ENCODE measurements at places on chromosomes 2 and 18. TPM values are rescaled to one million over a fixed set of nuclear protein-coding genes. Genes with fewer than 3 reads are reported as not detected.

GRCh38 chr18:51668607-51669006 lies 471.1 kb upstream of the MEX3C start:
- DNase-seq: no peak
- no peak overlapping the region for H3K27ac ChIP-seq
- H3K36me3 ChIP-seq: no peaks in the 10 kb centered on the region
- H3K4me3 ChIP-seq: no peak overlapping the region
- H3K4me1 ChIP-seq: no peaks in the 10 kb centered on the region

DNA sequence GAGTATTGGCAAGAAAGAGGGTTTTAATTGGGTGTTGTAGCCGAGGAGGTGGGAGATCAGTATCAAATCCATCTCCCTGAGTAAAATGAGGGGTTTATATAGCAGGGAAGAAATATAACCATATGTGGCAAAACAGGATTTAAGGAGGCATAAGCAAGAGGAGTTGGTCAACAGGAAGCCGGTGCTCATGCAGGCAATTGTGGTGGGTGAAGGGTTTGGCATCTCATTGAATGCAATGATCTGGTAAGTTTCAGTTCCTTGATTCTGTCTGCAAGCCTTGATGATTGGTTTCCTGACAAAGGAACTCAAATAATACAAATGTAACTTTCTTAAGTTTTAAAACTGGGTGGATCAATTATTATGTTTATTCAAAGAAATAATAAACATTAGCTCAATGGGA lies 564.4 kb upstream of the LINC00305 start:
- no peak overlapping the region for H3K4me3 ChIP-seq
- no peaks in the 10 kb centered on the region for H3K4me1 ChIP-seq
- H3K27me3 ChIP-seq: no peaks in the 10 kb centered on the region

GRCh38 chr2:30366199-30366691 lies 80.8 kb upstream of the LCLAT1 start:
- no peaks in the 10 kb centered on the region for H3K27me3 ChIP-seq
- no peaks in the 10 kb centered on the region for H3K4me1 ChIP-seq
- DNase-seq: no peak

DNA sequence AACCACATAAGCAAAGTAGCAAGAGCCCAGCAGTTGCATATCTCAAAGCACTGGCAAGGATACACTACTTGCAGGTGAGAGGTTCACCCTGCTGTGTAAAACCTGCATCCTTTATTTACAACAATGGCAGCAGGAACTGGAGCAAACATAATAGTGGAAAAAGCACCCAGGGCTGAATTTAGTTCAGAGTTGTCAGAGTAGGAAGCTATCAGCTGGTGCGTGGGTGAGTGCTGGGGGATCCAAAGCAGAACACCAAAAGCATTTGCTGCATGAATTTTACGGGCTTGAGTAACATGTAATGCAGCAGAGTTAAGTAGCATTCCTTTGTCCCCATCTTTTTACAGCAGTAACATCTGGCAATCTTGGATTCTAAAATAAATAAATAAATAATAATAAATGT lies 73.5 kb upstream of the SRD5A2 start:
- H3K4me1 ChIP-seq: no peaks in the 10 kb centered on the region
- no peak overlapping the region for H3K27ac ChIP-seq
- H3K27me3 ChIP-seq: no peaks in the 10 kb centered on the region

GRCh38 chr2:150188800-150189199 lies 298.7 kb downstream of the RND3 start:
- no peak overlapping the region for H3K4me3 ChIP-seq
- H3K27me3 ChIP-seq: no peaks in the 10 kb centered on the region
- no peak for DNase-seq
- no peak overlapping the region for H3K27ac ChIP-seq
- no peaks in the 10 kb centered on the region for H3K36me3 ChIP-seq

Gene DSG1
- 0.19 TPM for polyA plus RNA-seq

Gene ANKAR
- 7.7 TPM for polyA plus RNA-seq

Gene CDK15
- polyA plus RNA-seq: 0.24 TPM

- H3K27me3 ChIP-seq: no peaks in the 10 kb centered on the region
- H3K36me3 ChIP-seq: no peaks in the 10 kb centered on the region
- no peak for DNase-seq
- no peaks in the 10 kb centered on the region for H3K4me1 ChIP-seq
Measured at GRCh38 chr18:27558388-27559155, 373.5 kb upstream of the CHST9 start.

GRCh38 chr2:28626891-28627421 lies 124.7 kb upstream of the PPP1CB start:
- no peaks in the 10 kb centered on the region for H3K27me3 ChIP-seq
- no peak for DNase-seq
- no peak overlapping the region for H3K27ac ChIP-seq
- H3K4me3 ChIP-seq: no peak overlapping the region
- H3K4me1 ChIP-seq: peaks cover 22% of the 10 kb centered on the region

Gene HOXD11
- polyA plus RNA-seq: not detected

- no peak overlapping the region for H3K27ac ChIP-seq
- no peaks in the 10 kb centered on the region for H3K4me1 ChIP-seq
- no peak overlapping the region for H3K4me3 ChIP-seq
- DNase-seq: no peak
- H3K27me3 ChIP-seq: no peaks in the 10 kb centered on the region
Measured at GRCh38 chr2:133414486-133415209, 153.6 kb downstream of the NCKAP5 start.

- DNase-seq: no peak
- H3K4me1 ChIP-seq: peaks cover 3% of the 10 kb centered on the region
- H3K27me3 ChIP-seq: no peaks in the 10 kb centered on the region
- no peak overlapping the region for H3K4me3 ChIP-seq
- H3K27ac ChIP-seq: no peak overlapping the region
- H3K36me3 ChIP-seq: no peaks in the 10 kb centered on the region
Measured at GRCh38 chr2:214575465-214575864, 164.6 kb downstream of the VWC2L start.

Gene RNF125
- 11.7 TPM for polyA plus RNA-seq

GRCh38 chr2:45089554-45090261 lies 80.5 kb upstream of the SIX2 start:
- H3K4me1 ChIP-seq: no peaks in the 10 kb centered on the region
- H3K27me3 ChIP-seq: peaks cover 12% of the 10 kb centered on the region
- no peak overlapping the region for H3K27ac ChIP-seq
- H3K36me3 ChIP-seq: no peaks in the 10 kb centered on the region
- DNase-seq: no peak

DNA sequence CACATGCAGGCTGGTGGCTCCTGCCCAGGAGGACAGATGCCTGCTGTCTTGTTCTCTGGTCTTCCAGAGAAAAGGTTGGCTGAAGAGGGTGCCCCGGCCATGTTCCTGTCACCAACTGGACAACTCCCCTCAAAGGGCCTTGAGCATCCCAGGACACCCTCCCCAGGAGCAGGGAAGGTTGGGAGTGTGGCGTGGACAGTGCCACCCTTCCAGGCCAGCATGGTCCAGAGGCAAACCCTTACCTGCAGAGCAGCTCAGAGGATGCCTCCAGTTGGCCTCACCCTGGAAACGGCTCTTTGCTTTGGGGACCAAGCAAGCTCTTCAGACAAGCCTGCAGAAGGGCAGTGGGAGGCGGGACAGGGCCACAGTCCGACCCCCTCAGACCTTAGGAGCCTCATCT lies 4.9 kb upstream of the GPC1 start:
- DNase-seq: no peak
- no peaks in the 10 kb centered on the region for H3K4me1 ChIP-seq
- H3K4me3 ChIP-seq: no peak overlapping the region

GRCh38 chr2:42618972-42619371 lies 50.5 kb downstream of the MTA3 start:
- peaks cover 26% of the 10 kb centered on the region for H3K36me3 ChIP-seq
- no peak for DNase-seq
- no peak overlapping the region for H3K4me3 ChIP-seq
- H3K27me3 ChIP-seq: no peaks in the 10 kb centered on the region

- H3K36me3 ChIP-seq: no peaks in the 10 kb centered on the region
- DNase-seq: no peak
Measured at GRCh38 chr2:3311601-3312000, 66.0 kb downstream of the EIPR1 start.

- H3K27me3 ChIP-seq: no peaks in the 10 kb centered on the region
- no peaks in the 10 kb centered on the region for H3K4me1 ChIP-seq
- H3K36me3 ChIP-seq: peaks cover 4% of the 10 kb centered on the region
- H3K27ac ChIP-seq: no peak overlapping the region
Measured at GRCh38 chr2:24317491-24317920, 42.8 kb downstream of the ITSN2 start.

DNA sequence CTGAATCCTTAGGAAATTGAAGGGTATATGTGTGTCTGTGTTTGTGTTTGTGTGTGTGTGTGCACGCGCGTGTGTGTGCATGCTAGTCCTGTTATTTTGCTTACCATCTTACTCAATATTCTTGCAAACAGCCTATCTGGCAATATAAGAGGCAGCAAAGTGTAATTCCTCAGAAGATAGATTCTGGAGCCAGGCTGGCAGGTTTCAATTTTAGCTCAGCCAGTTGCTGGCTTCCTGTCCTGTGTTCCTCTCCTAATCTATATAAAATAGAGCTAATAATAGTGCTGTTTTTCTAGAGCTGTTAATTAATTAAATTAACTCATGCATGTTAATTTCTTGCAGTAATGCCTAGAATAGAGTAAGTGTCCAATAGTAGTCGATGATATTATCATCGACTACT lies 256.2 kb downstream of the PIK3C3 start:
- H3K27me3 ChIP-seq: no peaks in the 10 kb centered on the region
- H3K36me3 ChIP-seq: no peaks in the 10 kb centered on the region

GRCh38 chr2:27808418-27808817 lies 36.9 kb downstream of the MRPL33 start:
- H3K27ac ChIP-seq: no peak overlapping the region
- no peak for DNase-seq
- no peaks in the 10 kb centered on the region for H3K36me3 ChIP-seq

GRCh38 chr2:85708641-85709040 lies 14.5 kb downstream of the GNLY start:
- H3K36me3 ChIP-seq: no peaks in the 10 kb centered on the region
- DNase-seq: no peak
- H3K27ac ChIP-seq: no peak overlapping the region
- peaks cover 2% of the 10 kb centered on the region for H3K4me1 ChIP-seq
- H3K4me3 ChIP-seq: no peak overlapping the region

- H3K27me3 ChIP-seq: no peaks in the 10 kb centered on the region
- H3K36me3 ChIP-seq: peaks cover 3% of the 10 kb centered on the region
- no peaks in the 10 kb centered on the region for H3K4me1 ChIP-seq
- DNase-seq: no peak
Measured at GRCh38 chr2:45554742-45555140, 56.3 kb downstream of the SRBD1 start.

DNA sequence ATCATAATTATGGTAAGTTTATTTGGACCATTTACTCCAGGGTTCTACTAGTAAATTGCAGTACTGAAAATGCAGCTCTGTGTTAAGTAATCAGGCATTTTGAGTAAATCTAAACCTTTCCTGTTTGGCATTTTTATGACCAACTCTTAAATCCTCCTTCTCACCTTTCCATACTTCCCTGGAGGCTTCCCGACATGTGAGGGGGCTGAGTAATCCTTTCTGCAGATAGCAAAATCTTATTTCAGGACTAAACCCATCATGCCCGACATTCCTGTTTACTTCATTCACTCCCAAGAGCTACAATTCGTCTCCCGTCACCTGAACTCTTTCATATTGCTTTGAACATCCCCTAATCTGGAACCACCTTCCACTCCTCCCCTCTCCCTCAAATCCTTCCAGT lies 296.6 kb downstream of the IKZF2 start:
- no peaks in the 10 kb centered on the region for H3K36me3 ChIP-seq
- no peak overlapping the region for H3K4me3 ChIP-seq
- H3K27ac ChIP-seq: no peak overlapping the region
- no peaks in the 10 kb centered on the region for H3K27me3 ChIP-seq
- H3K4me1 ChIP-seq: no peaks in the 10 kb centered on the region
- no peak for DNase-seq

GRCh38 chr2:133371286-133371685 lies 197.0 kb downstream of the NCKAP5 start:
- DNase-seq: no peak
- no peak overlapping the region for H3K27ac ChIP-seq
- H3K4me3 ChIP-seq: no peak overlapping the region
- H3K4me1 ChIP-seq: no peaks in the 10 kb centered on the region
- H3K36me3 ChIP-seq: no peaks in the 10 kb centered on the region

Gene HRH4
- polyA plus RNA-seq: 0.19 TPM

Gene HAAO
- polyA plus RNA-seq: 47.9 TPM

Gene FMNL2
- 35.3 TPM for polyA plus RNA-seq

Gene MDH1B
- polyA plus RNA-seq: 0.69 TPM

GRCh38 chr18:79459946-79460480 lies 64.3 kb downstream of the NFATC1 start:
- no peak overlapping the region for H3K4me3 ChIP-seq
- H3K36me3 ChIP-seq: no peaks in the 10 kb centered on the region
- DNase-seq: no peak
- H3K4me1 ChIP-seq: peaks cover 15% of the 10 kb centered on the region

Gene ITGB6
- polyA plus RNA-seq: 11.5 TPM

Gene IL1RL2
- polyA plus RNA-seq: 0.34 TPM
